Hepatocyte (in vitro differentiated cells): ENCODE measurements at places on chromosomes 7 and 10. TPM values are rescaled to one million over a fixed set of nuclear protein-coding genes. Genes with fewer than 3 reads are reported as not detected.

Gene AMZ1
- not detected in 2 replicates for total RNA-seq

Gene FERD3L
- total RNA-seq = not detected in 2 replicates

GRCh38 chr7:32381024-32381601, 109.1 kb downstream of the LSM5 start:
- H3K27me3 ChIP-seq = no peaks in the 10 kb centered on the region
- H3K36me3 ChIP-seq = no peaks in the 10 kb centered on the region
- H3K27ac ChIP-seq = no peak overlapping the region
- no peaks in the 10 kb centered on the region for H3K4me1 ChIP-seq
- no peak overlapping the region for H3K4me3 ChIP-seq
- DNase-seq = no peak

Gene SYPL1
- 94.2 and 103 TPM in 2 replicates for total RNA-seq

DNA sequence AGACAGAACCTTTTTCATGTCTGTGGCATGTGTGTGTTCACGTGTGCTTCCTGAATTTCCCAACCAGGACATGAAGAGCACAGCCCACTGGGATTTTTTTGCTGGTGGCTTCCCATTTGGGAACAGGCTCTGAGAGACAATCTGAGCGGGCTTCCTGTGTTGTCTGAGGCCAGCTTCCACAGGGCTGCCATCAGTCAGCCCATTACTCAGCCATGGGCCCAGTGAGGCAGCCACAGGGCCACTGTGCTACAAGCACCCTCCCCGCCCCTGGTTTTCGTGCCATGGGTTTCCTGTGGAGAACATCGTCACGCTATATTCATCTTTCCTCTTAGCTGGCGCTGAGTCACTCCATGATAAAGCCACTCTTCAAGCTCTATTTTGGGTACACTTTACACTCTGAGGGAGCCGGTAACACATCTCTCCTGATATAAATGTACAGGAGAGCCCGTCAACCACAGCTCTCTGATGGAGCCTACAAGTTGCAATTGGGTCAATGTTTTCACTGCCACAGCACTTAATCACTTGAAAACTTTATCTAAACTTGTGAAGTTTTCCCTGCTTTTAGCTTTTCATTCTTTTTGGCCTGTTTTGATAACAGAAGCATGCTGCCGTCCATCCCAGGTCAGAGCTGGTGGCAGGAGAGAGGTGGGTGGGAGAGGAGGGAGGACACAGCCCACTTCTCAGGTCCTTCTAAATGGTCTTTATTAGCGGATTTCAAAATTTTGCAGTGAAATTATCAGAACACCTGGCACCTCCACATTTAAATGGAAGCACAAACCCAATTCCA, 96.9 kb downstream of the HIPK2 start:
- H3K4me3 ChIP-seq = no peak overlapping the region
- H3K4me1 ChIP-seq = peaks cover 36% of the 10 kb centered on the region
- H3K27ac ChIP-seq = peak overlapping the region; percentile 92
- DNase-seq = peak; percentile 67

DNA sequence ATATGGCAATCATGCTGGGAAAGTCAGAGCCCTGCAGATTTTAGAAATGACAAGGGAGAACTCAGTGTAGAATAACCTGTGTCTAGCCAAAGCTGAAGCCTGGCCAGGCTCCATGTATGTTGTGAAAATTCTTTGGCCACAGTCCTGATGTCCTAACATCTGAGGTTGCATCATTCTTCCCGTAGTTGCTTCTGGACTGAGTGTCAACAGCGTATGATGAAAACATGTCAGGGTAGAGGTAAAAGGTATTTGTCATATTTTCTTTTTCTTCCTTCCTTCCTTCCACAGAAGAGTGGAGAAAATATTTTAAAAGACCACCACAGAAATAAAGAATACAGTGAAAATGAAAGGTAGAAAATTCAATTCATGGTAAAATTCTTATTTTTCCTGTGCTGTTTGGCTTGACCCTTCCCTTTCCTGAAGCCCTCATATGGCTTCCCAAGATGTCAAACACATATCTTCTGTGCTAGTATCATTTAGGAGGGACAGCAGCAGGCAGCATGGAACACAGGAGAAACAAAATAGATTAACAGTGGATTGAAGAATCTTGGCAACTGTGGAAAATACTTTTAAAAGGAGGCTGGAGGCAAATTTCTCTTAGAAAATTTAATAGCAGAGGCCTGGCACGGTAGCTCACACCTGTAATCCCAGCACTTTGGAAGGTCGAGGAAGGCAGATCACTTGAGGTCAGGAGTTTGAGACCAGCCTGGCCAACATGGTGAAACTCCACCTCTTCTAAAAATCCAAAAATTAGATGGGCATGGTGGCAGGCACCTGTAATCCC, 18.9 kb upstream of the NRBF2 start:
- H3K4me1 ChIP-seq = no peaks in the 10 kb centered on the region
- peak; percentile 61 for DNase-seq
- no peak overlapping the region for H3K4me3 ChIP-seq
- no peaks in the 10 kb centered on the region for H3K27me3 ChIP-seq
- no peaks in the 10 kb centered on the region for H3K36me3 ChIP-seq

- peak; percentile 44 for DNase-seq
- peaks cover 5% of the 10 kb centered on the region for H3K4me1 ChIP-seq
- H3K4me3 ChIP-seq = no peak overlapping the region
- H3K27ac ChIP-seq = peak overlapping the region; percentile 44
- H3K27me3 ChIP-seq = no peaks in the 10 kb centered on the region
These were observed 137.3 kb upstream of the ZMIZ1 start for GRCh38 chr10:78931321-78932053.

- H3K27me3 ChIP-seq = no peaks in the 10 kb centered on the region
- no peaks in the 10 kb centered on the region for H3K36me3 ChIP-seq
- H3K4me3 ChIP-seq = peak within 1 kb of the TSS; percentile 91
- H3K4me1 ChIP-seq = no peaks in the 10 kb centered on the region
- peak within 1 kb of the TSS; percentile 92 for H3K27ac ChIP-seq
These were observed at the start of gene MET for GRCh38 chr7:116671681-116672595. TSS of gene MET (plus strand) at chr7:116672196. CDS start at chr7:116699085, 26,889 bp downstream.

- no peaks in the 10 kb centered on the region for H3K36me3 ChIP-seq
- H3K27me3 ChIP-seq = no peaks in the 10 kb centered on the region
- no peak for DNase-seq
- H3K27ac ChIP-seq = no peak overlapping the region
- no peaks in the 10 kb centered on the region for H3K4me1 ChIP-seq
- H3K4me3 ChIP-seq = no peak overlapping the region
These were observed 30.7 kb downstream of the FAM13C start for GRCh38 chr10:59331661-59332060.

DNA sequence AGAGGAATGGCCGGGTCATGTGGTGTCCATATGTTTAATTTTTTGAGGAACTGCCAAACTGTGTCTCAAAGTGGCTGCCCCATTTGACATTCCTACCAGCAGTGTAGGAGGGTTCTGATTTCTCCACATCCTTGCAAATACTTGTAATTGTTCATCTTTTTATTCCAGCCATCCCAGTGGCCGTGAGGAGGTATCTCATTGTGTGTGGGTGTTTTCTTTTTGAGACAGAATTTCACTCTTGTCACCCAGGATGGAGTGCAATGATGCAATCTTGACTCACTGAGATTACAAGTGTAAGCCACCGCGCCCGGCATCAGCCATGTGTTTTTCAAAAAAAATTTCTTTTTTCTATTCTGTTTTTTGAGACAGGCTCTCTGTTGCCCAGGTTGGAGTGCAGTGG, 38.7 kb upstream of the DLG5 start:
- no peak for DNase-seq
- H3K36me3 ChIP-seq = no peaks in the 10 kb centered on the region
- H3K4me1 ChIP-seq = no peaks in the 10 kb centered on the region
- no peak overlapping the region for H3K27ac ChIP-seq
- no peaks in the 10 kb centered on the region for H3K27me3 ChIP-seq

Gene CAMK1D
- total RNA-seq = 1.8 and 3.5 TPM in 2 replicates

Gene COPG2
- total RNA-seq = 41.0 and 41.9 TPM in 2 replicates

Gene VSTM4
- total RNA-seq = 6.5 and 10.2 TPM in 2 replicates

Gene OR2A5
- 0.44 and 0.77 TPM in 2 replicates for total RNA-seq

Gene ADAM22
- 9.8 and 10.3 TPM in 2 replicates for total RNA-seq

DNA sequence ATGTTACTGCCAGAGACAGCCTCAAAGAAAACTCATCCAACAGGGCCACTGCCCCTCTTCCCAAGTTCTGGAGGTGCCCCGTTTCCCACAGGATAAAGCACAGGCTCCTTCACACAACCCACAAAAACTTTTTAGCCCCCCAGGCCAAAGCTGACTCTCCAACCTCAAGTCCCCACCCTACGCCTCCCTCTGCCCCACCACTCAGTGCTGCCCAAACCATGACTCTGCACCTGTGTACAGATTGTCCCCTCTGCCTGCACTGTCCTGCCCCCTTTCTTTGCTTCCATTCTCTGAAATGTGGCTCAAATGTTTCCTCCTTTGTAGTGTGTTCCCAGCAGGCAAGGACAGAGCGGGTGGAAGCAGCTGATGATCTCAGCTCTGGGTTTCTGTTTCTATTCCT, 284.0 kb downstream of the GRID1 start:
- no peaks in the 10 kb centered on the region for H3K27me3 ChIP-seq
- peaks cover 9% of the 10 kb centered on the region for H3K4me1 ChIP-seq
- DNase-seq = no peak

DNA sequence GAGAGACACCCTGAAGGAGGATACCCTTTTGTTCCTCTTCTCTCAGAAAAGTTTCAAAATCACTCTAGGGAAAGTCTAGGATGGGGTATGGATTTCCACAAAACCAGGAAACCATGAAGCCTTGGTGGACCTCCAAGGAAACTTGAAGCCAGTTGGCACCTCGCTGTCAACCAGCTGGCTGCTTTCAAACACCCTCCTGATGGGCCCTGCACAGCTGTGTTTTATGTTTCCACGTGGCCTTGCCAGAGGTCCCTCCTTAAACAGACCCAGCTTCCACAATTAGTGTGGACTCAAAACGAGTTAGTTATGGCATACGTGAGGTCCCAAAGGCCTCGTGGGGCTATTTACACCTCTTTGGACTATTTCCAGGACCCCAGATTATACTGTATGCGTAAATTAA, 5.9 kb downstream of the PPP1R3A start:
- H3K36me3 ChIP-seq = no peaks in the 10 kb centered on the region
- H3K27me3 ChIP-seq = no peaks in the 10 kb centered on the region
- H3K4me3 ChIP-seq = no peak overlapping the region
- DNase-seq = no peak
- H3K4me1 ChIP-seq = no peaks in the 10 kb centered on the region
- no peak overlapping the region for H3K27ac ChIP-seq

DNA sequence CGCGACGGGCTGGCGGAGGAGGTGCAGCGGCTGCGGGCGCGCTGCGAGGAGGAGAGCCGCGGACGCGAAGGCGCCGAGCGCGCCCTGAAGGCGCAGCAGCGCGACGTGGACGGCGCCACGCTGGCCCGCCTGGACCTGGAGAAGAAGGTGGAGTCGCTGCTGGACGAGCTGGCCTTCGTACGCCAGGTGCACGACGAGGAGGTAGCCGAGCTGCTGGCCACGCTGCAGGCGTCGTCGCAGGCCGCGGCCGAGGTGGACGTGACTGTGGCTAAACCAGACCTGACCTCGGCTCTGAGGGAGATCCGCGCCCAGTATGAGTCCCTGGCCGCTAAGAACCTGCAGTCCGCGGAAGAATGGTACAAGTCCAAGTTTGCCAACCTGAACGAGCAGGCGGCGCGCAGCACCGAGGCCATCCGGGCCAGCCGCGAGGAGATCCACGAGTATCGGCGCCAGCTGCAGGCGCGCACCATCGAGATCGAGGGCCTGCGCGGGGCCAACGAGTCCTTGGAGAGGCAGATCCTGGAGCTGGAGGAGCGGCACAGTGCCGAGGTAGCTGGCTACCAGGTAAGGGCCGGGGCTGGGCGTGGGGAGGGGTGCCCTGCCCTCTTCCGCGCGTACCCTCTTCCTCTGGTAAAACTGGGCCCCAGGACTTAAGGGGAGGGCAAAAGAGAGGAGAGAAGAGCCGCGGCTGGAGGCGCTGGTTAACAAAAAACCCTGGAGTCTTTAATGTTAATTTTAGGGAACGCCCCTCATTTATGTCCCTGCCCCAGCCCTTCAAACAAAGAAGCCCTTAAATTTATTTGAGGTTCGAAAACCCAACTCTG, 987 bp downstream of the INA start:
- no peak for DNase-seq
- H3K27ac ChIP-seq = no peak overlapping the region
- H3K4me3 ChIP-seq = no peak overlapping the region

Gene TRDMT1
- 4.2 and 5.4 TPM in 2 replicates for total RNA-seq

Gene BAMBI
- total RNA-seq = 111 and 116 TPM in 2 replicates

GRCh38 chr7:45026013-45026412, 26.0 kb downstream of the CCM2 start:
- H3K27me3 ChIP-seq = no peaks in the 10 kb centered on the region
- H3K27ac ChIP-seq = no peak overlapping the region
- H3K4me1 ChIP-seq = no peaks in the 10 kb centered on the region
- no peaks in the 10 kb centered on the region for H3K36me3 ChIP-seq
- DNase-seq = no peak

Gene DPYSL4
- 2.8 and 4.1 TPM in 2 replicates for total RNA-seq

Gene GPR146
- 5.2 and 6.5 TPM in 2 replicates for total RNA-seq

- no peaks in the 10 kb centered on the region for H3K4me1 ChIP-seq
- no peaks in the 10 kb centered on the region for H3K27me3 ChIP-seq
- no peaks in the 10 kb centered on the region for H3K36me3 ChIP-seq
These were observed 89.4 kb upstream of the TMEM26 start for GRCh38 chr10:61542596-61542995.

Gene NEBL
- total RNA-seq = 8.5 and 12.3 TPM in 2 replicates

Gene SERPINE1
- 81.8 and 98.2 TPM in 2 replicates for total RNA-seq

DNA sequence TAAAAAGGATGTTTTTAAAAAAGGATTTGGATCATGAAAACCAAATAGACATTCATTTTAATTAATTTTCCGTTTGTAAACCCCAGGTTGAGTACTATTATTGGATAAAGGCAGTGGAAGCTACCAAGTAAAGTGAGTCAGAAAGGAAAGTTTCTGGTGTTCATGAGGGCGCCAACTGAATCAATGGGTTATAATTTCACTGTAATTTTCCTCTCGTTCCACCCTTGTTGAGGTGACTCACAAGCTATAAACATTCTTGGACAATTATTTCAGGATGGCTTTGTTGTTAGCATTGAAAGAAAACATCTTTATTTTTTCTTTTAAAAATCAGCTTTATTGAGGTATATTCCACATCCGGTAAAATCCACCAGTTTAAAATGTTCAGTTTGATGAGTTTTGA, 5.1 kb upstream of the FAM133B start:
- DNase-seq = no peak
- no peaks in the 10 kb centered on the region for H3K4me1 ChIP-seq
- no peaks in the 10 kb centered on the region for H3K36me3 ChIP-seq
- no peak overlapping the region for H3K4me3 ChIP-seq
- H3K27me3 ChIP-seq = no peaks in the 10 kb centered on the region
- no peak overlapping the region for H3K27ac ChIP-seq

DNA sequence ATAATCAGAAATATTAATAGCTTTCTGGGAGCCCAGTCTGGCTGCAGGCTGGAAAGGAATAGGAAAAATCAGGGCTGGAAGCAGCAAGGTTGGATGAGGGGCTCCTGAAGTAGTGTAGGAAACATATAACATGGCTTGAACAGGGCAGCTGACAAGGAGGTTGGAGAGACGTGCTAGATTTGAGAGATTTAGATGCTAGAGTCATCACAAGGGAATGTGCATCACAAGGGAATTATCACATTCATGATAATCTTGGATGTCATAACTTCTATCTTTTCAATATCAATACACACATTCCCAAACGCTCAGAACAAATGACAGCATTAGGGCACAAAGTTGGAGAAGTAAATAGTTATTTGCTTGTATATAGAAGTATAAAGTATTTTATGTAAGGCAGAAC, 120.9 kb upstream of the EGFR start:
- H3K36me3 ChIP-seq = no peaks in the 10 kb centered on the region
- no peak for DNase-seq
- no peak overlapping the region for H3K4me3 ChIP-seq
- H3K4me1 ChIP-seq = no peaks in the 10 kb centered on the region

GRCh38 chr7:140479062-140479738, at the start of gene MKRN1:
TSS of gene MKRN1 (minus strand) at chr7:140479505. CDS start at chr7:140479344, 161 bp downstream.
- H3K27me3 ChIP-seq = no peaks in the 10 kb centered on the region
- H3K4me1 ChIP-seq = peaks cover 10% of the 10 kb centered on the region
- peak within 1 kb of the TSS; percentile 97 for H3K4me3 ChIP-seq
- no peaks in the 10 kb centered on the region for H3K36me3 ChIP-seq
- peak; percentile 98 for DNase-seq
